ENCODE measurements at places on chromosomes 4 and X. TPM values are rescaled to one million over a fixed set of nuclear protein-coding genes. Genes with fewer than 3 reads are reported as not detected.

GRCh38 chr4:184471881-184472613, 2.3 kb downstream of the IRF2 start:
- H3K27me3 ChIP-seq, result no peaks in the 10 kb centered on the region
- peak overlapping the region; percentile 95 for H3K27ac ChIP-seq
- H3K36me3 ChIP-seq, result peaks cover 29% of the 10 kb centered on the region
- H3K4me3 ChIP-seq, result peak overlapping the region; percentile 83
- DNase-seq, result peak; percentile 46

DNA sequence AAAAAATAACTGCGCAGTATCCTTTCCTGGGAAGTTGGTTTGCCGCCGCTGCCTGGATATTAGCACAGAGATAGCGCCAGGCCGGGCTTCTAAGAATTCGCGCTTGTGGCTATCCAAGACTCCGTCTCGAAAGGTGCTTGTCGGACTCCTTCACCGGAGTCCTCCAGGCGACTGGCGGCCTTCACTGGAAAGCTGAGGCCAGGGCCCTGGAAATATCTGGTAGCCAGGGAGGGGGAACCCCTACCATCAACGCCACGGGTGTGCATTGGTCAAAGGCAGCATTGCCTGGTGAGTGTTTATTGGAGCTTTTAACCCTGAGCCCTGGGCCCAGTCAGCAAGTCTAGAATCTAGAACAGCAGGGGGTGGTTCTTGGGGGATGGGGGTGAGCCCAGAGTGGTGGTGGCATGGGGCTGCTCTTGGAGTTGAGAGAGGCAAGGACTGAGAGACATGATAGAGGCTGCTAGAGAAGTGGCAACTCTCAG, 577 bp upstream of the PIM2 start:
- peaks cover 68% of the 10 kb centered on the region for H3K36me3 ChIP-seq
- H3K27me3 ChIP-seq, result peaks cover 2% of the 10 kb centered on the region
- H3K4me1 ChIP-seq, result peaks cover 37% of the 10 kb centered on the region
- H3K4me3 ChIP-seq, result peak overlapping the region; percentile 95
- peak; percentile 71 for DNase-seq
- H3K27ac ChIP-seq, result peak overlapping the region; percentile 99

DNA sequence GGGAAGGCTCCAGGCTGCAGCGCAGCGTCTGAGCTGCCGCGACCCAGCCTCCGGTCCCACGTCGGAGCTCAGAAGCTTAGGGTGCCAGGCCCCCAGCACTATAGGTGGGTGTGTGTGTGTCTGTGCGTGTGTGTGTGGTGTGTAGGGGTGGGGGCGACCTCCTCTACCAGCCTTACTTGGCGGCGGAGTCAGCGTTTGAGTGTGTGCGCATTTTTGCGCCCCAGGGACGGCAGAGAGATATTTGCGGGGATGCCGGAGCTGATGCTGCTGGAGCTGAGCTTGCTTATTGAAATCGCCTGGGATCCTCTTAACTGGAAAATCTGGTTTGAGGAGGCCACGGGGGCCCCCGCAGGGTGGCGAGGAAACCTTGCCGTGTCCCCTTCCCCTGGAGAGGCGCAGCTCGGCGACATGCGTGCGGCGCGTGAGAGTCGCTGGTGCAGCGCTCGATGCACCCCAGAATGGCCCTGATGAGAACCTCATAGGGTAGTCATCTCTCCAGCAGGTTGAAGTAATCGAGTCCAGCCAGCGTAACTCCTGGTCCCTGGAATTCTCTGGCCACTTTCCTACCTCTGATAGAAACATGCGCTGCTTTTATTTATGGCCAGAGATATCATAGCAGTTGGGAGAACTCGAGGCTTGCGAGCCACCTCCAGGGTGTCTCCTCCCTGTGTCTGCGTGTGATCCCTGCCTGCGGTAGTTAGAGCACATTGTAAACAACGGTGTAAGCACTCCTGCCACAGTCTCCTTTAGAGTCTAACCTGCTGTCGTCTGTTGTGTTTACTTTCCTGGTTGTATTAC, 2.7 kb downstream of the ADGRL3 start:
- H3K4me1 ChIP-seq, result peaks cover 4% of the 10 kb centered on the region
- peaks cover 54% of the 10 kb centered on the region for H3K27me3 ChIP-seq
- no peak overlapping the region for H3K27ac ChIP-seq
- H3K4me3 ChIP-seq, result no peak overlapping the region
- DNase-seq, result no peak
- H3K36me3 ChIP-seq, result no peaks in the 10 kb centered on the region

- no peaks in the 10 kb centered on the region for H3K27me3 ChIP-seq
- no peaks in the 10 kb centered on the region for H3K36me3 ChIP-seq
- no peak overlapping the region for H3K27ac ChIP-seq
- no peaks in the 10 kb centered on the region for H3K4me1 ChIP-seq
Observed at GRCh38 chr4:44256414-44256813, 192.2 kb downstream of the KCTD8 start.

- H3K4me3 ChIP-seq, result no peak overlapping the region
- no peak for DNase-seq
- H3K27me3 ChIP-seq, result no peaks in the 10 kb centered on the region
- no peak overlapping the region for H3K27ac ChIP-seq
- peaks cover 24% of the 10 kb centered on the region for H3K4me1 ChIP-seq
Observed at GRCh38 chrX:104172121-104172520, 5.9 kb downstream of the FAM199X start.

DNA sequence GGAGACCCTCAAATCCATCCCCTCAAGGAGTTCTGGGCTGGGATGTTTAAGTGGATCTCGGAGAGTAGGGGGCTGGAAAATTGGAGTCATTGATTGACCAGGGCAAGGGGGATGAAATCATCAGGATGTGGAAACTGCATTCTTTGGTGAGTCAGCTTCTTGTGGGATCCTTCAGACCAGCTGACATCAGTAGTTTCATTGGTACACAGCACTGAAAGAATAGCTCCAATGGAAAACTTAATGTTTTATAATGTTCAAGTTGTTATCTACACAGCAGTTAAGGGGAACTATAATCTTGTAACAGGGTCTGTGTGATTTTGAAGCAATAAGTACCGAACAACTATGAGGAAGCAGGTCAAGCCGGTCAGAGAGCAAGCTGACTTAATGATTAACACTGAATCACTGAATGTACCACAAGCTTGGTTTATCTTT, 506.1 kb downstream of the RPA4 start:
- no peak for DNase-seq
- no peak overlapping the region for H3K4me3 ChIP-seq
- H3K27ac ChIP-seq, result no peak overlapping the region
- H3K4me1 ChIP-seq, result peaks cover 3% of the 10 kb centered on the region
- no peaks in the 10 kb centered on the region for H3K27me3 ChIP-seq

DNA sequence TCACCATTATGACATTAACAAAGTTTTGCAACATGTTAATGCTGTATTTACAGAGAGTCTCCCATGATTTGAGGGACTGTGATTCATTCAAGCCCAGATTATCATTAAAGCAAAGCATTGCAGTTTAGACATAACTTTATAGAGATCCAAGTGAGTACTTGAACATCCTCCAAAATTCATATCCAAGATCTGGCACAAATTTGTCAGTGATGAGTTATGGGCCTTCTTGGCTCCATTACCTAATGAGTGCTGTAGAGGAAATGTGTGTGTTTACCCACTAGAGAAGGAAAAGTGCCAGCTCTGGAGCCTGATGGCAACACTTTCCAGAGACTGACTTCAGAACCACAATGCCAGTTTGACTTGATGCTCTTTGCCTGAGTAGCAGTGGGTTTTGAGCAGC, 432.3 kb downstream of the GALNTL6 start:
- no peak overlapping the region for H3K4me3 ChIP-seq
- no peak overlapping the region for H3K27ac ChIP-seq
- no peaks in the 10 kb centered on the region for H3K27me3 ChIP-seq
- H3K4me1 ChIP-seq, result no peaks in the 10 kb centered on the region
- no peak for DNase-seq

DNA sequence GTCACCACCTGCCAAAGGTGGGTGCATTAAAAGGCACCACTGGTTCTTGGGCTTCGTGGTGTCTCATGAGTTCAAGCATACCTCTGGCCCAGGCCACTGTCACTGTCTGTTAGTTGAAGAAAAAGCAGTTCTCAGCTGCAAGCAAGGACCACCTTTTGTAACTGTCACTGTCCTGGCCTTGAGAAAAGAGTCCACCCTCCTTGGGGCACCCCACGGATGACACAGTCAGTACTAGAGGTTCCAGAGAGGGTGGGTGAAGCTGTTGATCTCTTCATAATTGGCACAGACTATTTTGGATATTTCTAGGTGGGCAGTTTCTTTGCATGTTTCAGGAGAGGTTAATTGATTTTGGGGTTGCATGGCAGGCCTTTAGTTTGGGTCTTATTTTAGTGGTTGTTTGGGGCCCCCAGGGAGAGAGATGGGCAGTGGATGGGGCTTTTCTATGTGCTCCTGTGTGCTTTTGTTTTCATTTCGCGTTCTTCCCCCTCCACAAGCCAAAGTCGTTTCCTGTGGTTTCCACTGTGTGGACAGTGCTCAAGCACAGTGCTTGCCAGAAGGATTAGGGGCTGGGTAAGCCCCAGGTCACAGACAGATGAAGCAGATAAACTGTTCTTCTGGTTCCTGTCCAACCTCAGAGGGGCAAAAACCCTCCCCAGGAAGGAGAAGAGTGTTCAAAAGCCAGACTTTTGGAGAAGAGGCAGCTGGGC, 156.2 kb upstream of the PPP1R2C start:
- DNase-seq, result no peak
- no peaks in the 10 kb centered on the region for H3K27me3 ChIP-seq
- H3K4me3 ChIP-seq, result peak overlapping the region; percentile 29
- H3K36me3 ChIP-seq, result peaks cover 2% of the 10 kb centered on the region
- H3K4me1 ChIP-seq, result peaks cover 19% of the 10 kb centered on the region

DNA sequence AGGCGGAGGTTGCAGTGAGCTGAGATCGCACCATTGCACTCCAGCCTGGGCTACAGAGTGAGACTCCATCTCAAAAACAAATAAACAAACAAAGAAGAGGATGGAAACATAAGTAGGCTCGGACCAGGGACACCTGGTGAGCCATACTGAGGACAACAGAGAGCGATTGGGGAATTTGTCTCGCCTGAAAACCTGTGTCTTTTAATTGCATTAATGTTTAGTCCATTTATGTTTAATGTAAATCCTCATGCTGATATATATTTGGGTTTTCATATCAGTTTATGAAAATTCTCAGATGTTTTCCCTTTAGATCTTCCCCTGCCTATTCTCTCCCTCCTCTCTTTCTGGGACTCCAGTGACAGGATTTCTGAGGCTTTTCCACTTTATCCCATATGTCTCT, 84.6 kb downstream of the EVC start:
- H3K4me1 ChIP-seq, result no peaks in the 10 kb centered on the region
- H3K27ac ChIP-seq, result no peak overlapping the region
- H3K4me3 ChIP-seq, result no peak overlapping the region
- no peaks in the 10 kb centered on the region for H3K36me3 ChIP-seq

DNA sequence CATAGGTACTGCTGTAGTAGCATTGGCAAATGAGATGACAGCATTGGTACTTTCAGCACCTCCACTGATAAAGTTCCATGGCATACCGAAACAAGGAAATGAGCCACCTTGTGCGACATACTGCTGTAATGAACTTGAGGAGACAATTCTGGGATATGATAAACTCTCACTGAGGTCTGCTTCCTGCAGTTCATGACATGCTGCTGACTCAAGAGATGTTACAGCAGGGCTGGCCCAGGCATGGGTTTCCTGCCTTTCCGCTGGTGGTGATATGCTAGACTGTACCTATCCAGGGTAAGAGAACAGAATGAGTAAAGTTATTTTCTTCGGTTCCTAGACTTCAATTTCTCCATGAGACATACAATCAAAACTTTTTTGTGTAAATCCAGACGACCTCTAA, 17.1 kb downstream of the BEND2 start:
- no peaks in the 10 kb centered on the region for H3K4me1 ChIP-seq
- no peaks in the 10 kb centered on the region for H3K36me3 ChIP-seq
- DNase-seq, result no peak
- H3K27ac ChIP-seq, result no peak overlapping the region

GRCh38 chrX:100798484-100799214, 21.5 kb upstream of the CSTF2 start:
- H3K27me3 ChIP-seq, result no peaks in the 10 kb centered on the region
- H3K4me3 ChIP-seq, result no peak overlapping the region
- H3K27ac ChIP-seq, result no peak overlapping the region
- H3K4me1 ChIP-seq, result no peaks in the 10 kb centered on the region

DNA sequence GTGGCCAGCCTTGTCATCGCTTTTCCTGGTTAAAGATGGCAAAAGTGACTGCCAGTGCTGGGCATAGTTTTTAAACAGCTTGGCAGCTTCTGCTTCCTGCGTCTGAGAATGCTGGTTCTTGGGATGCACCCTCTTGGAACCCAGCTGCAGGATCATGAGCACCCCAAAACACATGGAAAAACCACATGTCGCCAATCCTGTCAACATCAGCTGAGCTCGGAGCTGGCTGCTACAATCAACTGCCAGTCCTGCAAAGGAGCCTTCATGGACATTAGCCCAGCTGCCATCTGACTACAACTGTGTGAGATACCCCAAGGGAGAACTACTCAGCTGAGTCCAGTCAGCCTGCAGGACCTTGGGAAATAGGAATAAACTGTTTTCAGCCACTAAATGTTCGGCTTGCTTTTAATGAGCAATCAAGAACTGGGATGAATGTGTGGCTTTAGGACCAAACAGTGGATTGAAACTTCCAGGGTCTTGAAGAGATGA, 31.0 kb downstream of the OSTC start:
- DNase-seq, result no peak
- no peaks in the 10 kb centered on the region for H3K27me3 ChIP-seq
- no peak overlapping the region for H3K4me3 ChIP-seq
- H3K27ac ChIP-seq, result no peak overlapping the region

- DNase-seq, result no peak
- H3K4me3 ChIP-seq, result no peak overlapping the region
- H3K27me3 ChIP-seq, result peaks cover 2% of the 10 kb centered on the region
- H3K36me3 ChIP-seq, result no peaks in the 10 kb centered on the region
- no peaks in the 10 kb centered on the region for H3K4me1 ChIP-seq
- no peak overlapping the region for H3K27ac ChIP-seq
Observed at GRCh38 chr4:17093481-17093880, 195.0 kb upstream of the LDB2 start.

- no peak overlapping the region for H3K4me3 ChIP-seq
- no peaks in the 10 kb centered on the region for H3K4me1 ChIP-seq
- DNase-seq, result no peak
- no peak overlapping the region for H3K27ac ChIP-seq
- H3K27me3 ChIP-seq, result no peaks in the 10 kb centered on the region
Observed at GRCh38 chr4:61442936-61443335, 242.8 kb downstream of the ADGRL3 start.

Gene STATH
- total RNA-seq, result not detected

Gene DIAPH2
- total RNA-seq, result 9.4 TPM

Gene DAPP1
- total RNA-seq, result 25.8 TPM

Gene PRDM8
- 0.35 TPM for total RNA-seq
